ENCODE measurements at places on chromosomes 2 and 18. TPM values are rescaled to one million over a fixed set of nuclear protein-coding genes. Genes with fewer than 3 reads are reported as not detected.

IKZF2 gene
- polyA plus RNA-seq = 0.75 TPM

PID1 gene
- polyA plus RNA-seq = 2.1 TPM

ADD2 gene
- not detected for polyA plus RNA-seq

IL18RAP gene
- polyA plus RNA-seq = not detected

BOLL gene
- polyA plus RNA-seq = not detected

CNNM4 gene
- 3.7 TPM for polyA plus RNA-seq

THSD7B gene
- polyA plus RNA-seq = 0.34 TPM

TNS1 gene
- polyA plus RNA-seq = 44.8 TPM

DNAJC27 gene
- polyA plus RNA-seq = 3.2 TPM

REG1B gene
- polyA plus RNA-seq = 1.5 TPM

BCL11A gene
- polyA plus RNA-seq = 1.4 TPM

CNDP1 gene
- 2.9 TPM for polyA plus RNA-seq

SLC30A3 gene
- polyA plus RNA-seq = not detected

ARL4C gene
- 2.7 TPM for polyA plus RNA-seq

- no peak for DNase-seq
These were observed 149.7 kb downstream of the MREG start for GRCh38 chr2:215863687-215864086.

GRCh38 chr18:30485078-30485477 lies 557.5 kb downstream of the DSC3 start:
- no peak for DNase-seq

GRCh38 chr2:192151853-192152252 lies 42.9 kb downstream of the TMEFF2 start:
- DNase-seq = no peak

DNA sequence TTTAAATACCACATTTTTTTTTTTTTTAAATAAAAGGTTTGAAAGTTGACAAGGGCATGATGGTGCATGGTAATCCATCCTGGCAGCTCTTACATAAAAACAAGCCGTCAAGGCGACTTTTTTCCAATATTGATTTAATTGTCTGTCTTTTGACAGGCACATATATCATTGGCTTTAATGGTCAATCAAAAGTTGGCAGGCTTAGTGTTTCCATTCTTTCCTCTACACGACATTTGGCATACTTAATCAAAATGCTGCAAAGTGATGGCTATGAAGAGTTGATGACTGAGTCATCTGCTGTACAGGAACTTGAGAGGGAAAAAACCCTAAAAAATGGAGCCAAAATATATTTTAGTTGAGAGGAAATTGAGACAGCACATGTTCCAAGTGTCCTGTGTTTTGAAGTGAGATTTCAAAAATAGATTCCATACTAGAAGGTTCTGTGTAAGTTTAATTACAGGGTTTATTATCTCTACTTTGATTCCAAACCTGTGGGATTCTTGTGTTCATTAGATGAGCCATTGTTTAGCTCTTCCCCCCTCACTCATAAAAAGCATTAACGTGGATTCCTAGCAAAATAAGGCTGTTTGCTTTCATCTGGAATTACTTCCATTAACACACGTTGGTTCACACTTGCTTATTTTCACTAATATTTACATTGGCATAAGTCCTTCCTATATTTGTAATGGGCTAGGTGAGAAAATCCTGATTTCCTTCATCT lies 3.2 kb downstream of the TSHZ1 start:
- no peak for DNase-seq

DNA sequence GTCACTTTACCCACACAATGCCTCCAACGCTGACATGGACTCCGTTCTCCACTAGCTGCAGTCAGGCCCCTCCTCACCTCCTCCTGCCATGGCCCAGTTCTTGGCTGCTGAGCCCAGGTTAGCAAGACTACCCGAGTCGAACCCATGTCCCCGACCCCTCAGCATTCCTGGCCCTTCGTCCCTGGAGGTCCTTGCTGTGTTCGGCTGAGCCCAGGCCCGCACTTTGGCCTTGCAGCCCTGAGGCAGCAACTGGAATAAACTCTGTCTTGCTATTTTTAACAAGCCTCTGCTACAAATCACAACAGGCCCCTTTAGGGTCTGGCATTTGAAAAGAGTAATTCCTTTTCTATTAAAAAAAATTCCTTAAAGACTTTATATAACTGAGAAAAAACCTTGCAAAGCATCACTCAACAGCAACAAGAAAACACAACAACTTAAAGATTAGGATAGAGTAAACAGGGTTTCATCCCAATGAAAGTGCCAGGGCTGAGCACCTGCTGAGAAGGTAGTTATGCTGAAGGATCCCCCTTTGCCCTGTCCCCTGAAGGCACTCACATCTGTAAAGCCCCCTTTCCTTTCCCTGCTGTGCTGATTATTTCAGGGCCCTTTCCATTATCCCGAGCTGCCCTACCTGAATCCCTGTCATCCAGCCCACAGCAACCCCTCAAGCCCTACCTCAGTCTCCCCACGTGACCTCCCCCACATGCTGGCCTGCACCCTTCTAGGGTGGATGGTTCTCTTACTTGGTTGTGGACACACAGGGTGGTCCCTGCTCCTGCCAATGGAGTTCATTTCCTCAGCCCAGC lies 120.0 kb upstream of the SNTG2 start:
- DNase-seq = no peak

GRCh38 chr2:205117125-205117524 lies 565.2 kb upstream of the NRP2 start:
- DNase-seq = no peak

- no peak for DNase-seq
These were observed 50.9 kb downstream of the PHLPP1 start for GRCh38 chr18:62766266-62766665.

DNA sequence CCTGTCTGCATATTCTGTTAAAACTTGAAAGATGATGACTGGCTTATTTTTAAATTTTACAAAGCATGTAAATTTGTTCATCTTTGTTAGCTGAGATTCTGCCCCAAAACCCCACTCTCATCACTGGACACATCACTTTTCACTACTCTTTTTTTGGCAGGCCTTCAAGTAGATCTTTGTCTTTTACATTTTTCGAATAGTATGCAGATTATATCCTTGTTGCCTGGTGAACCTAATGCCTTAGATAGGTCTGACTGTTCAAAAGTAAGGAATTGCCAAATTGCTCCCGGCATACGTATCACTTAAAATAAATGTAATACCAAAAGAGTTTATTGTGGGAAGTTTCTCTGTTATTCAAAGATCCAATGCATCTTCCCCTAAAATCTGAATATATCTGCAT lies 303.3 kb downstream of the XIRP2 start:
- DNase-seq = no peak

DNA sequence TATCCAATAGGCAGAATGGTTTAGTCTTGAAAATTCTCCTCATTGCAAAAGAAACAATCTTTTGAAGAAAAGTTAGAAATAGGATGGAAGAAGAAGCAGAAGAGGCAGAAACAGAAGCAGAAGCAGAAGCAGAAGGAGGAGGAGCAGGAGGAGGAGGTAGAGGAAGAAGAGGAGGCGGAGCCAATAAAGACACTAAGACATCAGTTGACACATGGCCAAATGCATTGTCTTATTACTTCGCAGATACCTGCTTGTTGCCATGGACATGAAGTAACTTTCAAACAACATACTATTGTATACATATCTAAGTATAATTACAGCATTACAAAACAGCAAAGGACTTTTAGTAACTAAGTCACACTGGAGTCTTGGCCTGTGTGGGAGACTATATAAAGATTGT lies 606.3 kb downstream of the METTL4 start:
- DNase-seq = no peak

DNA sequence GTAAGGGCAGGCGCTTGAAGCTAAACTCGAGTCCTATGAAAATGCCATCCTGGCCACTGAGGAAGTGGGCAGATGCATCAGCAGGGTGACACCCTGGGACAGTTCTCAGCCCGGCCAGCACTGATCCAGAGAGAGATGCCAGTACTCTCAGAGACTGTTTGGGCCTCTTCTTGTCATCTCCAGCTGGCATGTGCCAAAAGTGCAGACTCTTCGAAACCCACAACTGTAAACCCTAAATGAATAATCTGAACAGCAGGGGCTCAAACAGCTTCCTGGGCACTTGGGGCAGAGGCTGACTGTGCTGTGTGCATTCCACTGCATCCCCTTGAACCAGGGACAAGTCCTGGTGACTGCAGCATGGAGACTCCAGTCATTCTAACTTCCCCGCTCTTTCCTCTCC lies 204.2 kb upstream of the SMAD2 start:
- no peak for DNase-seq

DNA sequence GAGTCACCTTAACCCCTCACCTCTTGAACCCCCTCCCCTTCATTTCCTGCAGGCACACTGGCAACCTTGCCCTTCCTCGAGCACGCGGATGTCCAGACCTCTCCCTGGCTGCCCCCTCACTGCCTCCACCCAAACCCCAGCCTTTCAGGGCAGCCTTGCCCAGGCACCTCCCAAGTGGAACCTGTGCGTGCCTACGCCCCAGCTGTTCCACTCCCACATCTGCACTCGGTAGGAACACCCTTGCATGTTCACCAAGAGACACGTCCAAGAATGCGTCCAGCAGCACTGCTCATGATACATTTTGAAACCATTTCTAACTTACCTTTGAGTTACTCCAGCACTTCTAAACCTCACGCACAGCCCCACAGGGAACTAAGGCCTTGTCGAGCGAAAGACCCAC lies 93.8 kb upstream of the YWHAQ start:
- no peak for DNase-seq

- no peak for DNase-seq
These were observed 324.1 kb downstream of the LPIN1 start for GRCh38 chr2:12070581-12070980.

- no peak for DNase-seq
These were observed 10.4 kb downstream of the CERKL start for GRCh38 chr2:181646415-181646987.

- DNase-seq = no peak
These were observed 44.7 kb downstream of the WIPF1 start for GRCh38 chr2:174552880-174553279.

GRCh38 chr18:36628435-36629137 lies 200.2 kb downstream of the TPGS2 start:
- no peak for DNase-seq

DNA sequence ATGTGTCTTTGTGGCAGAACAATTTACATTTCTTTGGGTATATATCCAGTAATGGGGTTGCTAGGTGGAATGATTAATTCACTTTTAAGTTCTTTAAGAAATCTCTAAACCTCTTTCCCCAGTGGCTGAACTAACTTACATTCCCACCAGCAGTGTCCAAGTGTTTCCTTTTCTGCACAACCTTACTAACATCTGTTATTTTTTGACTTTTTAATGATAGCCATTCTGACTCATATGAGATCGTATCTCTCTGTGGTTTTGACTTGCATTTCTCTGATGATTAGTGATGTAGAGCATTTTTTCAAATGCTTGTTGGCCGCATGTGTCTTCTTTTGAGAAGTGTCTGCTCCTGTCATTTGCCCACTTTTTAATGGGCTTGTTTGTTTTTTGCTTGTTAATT lies 43.1 kb upstream of the PTH2R start:
- no peak for DNase-seq

DNA sequence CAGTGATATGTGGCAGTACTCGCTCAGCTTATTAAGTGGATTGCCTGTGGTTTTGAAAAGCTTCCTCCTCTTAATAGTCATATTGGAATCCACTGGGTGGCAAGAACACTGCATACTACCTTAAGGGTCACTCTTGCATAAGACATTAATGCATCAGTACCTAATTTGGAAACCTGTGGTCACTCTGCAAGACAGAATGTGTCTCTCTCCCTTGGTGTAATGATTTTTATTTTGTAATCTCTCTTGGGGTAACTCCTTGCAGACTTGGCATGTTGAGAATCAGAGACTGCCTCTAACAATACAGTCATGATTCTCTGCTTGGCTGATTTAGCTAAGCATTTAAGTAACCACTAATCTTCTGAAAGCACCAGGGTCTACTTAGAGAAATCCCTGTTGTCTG lies 33.0 kb upstream of the IER3IP1 start:
- DNase-seq = no peak

GRCh38 chr2:232439758-232440135 lies 16.2 kb upstream of the ALPI start:
- no peak for DNase-seq

GRCh38 chr2:95314598-95314963 lies 17.4 kb downstream of the KCNIP3 start:
- DNase-seq = no peak

GRCh38 chr2:6785493-6785892 lies 80.2 kb downstream of the CMPK2 start:
- DNase-seq = no peak

- DNase-seq = no peak
These were observed 90.8 kb downstream of the ARL4C start for GRCh38 chr2:234406085-234406484.

DNA sequence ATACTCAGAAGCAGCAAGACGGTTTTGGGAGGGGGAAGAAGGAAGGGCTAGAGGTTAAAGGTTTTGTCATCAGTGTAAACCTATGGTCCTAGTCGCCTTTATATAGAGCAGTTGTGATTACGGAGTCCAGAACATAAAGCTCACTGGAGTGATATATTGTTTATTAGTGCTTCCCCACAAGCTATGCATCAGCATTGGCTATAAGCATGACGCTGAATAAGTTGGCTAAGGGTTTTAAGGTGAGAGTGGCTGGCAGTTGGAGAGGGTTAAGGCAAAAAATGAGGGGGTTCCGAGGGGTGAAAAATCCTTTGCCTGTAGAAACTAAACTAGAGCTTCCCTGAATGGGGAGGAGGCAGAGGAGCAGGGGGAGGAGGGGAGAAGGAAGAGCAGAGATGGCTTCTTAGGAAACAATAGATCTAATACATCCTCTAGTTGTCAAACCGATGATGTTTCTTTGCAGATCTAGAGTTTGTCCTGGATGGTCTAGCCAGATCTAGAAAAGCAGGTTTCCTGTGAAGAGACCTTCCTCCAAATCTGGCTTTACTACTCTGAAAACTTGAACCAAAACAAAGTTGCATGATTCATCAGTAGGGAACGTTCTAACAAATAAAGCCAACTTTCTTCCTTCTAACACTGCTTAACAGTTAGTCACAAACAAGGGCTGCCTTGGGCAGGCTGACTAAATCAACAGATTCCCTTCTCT lies 2.5 kb downstream of the KLF7 start:
- peak; percentile 75 for DNase-seq

DNA sequence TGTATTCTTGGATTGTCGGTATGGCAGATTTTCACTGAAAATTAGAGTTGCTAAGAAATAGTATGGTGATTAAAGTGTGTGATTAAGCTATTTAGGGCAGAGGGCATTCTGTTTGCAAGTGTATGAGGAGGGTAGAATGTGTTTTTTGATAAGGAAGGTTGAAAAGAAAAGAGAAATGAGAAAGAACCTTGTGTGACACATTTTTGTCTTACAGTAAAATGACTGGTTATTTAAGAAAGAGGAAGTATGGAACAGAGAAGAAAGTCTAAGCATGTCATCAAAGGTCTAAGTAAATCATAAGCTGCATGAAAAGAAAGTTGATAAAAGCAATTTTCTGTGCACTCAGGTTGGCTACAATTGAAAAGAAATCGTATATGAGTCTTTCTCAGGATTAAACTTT lies 5.2 kb upstream of the RSAD2 start:
- no peak for DNase-seq

GRCh38 chr18:54626779-54627178 lies 35.7 kb downstream of the DYNAP start:
- no peak for DNase-seq

DNA sequence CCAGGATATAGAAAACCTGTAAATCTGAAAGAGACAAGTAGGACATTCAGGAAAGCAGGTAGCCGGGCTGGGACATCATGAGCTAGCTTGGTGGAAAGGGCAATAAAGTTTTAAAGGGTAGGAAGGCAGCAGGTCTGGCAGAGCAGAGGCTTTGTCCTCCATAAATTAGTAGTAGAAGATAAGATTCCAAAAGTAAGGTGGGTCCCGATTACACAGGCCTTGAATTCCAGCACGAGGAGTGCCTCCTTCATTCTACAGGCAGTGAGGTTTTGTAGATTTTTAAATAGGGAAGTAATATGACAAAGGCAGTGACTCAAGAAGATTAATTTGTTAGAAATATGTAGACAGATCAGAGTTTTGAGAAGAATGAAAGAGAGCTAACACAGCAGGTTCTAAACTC lies 160.7 kb downstream of the DTNB start:
- DNase-seq = no peak
